ENCODE measurements at places on chromosomes 6 and 20.

DNA sequence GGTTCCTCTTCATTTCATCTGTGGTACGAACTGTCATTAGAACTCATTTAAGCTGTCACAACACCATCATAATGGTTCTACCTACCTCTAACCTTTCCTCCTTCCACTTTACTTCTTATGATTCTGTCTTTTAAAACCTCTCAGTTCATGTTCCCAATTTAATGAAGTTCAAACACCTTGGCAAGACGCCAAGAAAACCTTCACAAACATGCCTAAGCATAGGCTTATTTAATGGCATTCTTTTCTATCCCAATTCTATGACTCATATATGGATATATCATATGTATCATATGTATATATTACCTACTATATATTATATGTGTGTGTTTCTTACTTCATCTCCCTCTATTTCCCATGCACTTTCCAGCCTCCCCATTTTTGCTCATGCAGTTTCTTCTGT, 283.4 kb upstream of the TBX18 start:
- no peak for DNase-seq

GRCh38 chr20:15843777-15844176, 729.5 kb downstream of the KIF16B start:
- no peak for DNase-seq

GRCh38 chr6:133774356-133774755, 114.6 kb upstream of the TCF21 start:
- no peak for DNase-seq

DNA sequence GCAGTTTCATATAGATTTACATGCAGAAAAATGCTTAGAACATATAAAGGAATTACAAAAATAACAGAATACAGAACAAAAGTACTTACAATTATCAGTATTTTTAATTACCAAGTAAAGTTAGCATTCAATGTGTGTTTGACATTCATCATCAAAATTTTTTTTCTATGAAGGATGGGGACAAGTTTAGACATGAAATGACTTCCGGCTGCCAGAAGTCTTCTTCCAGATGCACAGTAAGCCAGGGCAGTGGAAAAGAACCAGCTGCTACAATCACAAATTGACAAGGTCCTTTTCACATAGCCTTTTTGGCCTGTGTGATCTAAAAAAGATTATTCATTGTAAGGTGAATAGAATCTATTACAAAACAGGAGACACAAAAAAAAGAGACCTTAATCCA, 73.8 kb downstream of the HUS1B start:
- no peak for DNase-seq

DNA sequence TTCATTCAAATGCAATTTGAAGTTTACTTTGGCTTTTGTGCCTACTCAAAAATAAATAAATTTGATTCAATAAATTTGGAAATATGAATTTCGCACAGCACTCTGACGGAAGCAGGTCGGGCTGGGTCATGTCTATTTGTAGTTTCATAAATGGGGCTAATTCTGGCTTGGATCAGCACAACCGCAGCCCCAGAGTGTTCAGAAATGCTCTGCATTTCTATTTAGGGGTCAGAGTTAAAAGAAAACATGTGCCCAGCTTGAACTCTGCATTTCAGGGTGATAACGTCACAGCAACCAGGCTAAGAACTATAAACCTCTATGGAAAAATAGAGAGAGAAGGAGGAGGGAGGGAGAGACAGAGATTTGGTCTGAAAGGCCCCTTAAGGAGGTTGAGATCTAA, 480.9 kb upstream of the NOX3 start:
- DNase-seq, result no peak

- no peak for DNase-seq
Observed at GRCh38 chr6:138795809-138796603, at the start of gene ECT2L. TSS of gene ECT2L (plus strand) at chr6:138796087. CDS start at chr6:138813275, 17,188 bp downstream.

DNA sequence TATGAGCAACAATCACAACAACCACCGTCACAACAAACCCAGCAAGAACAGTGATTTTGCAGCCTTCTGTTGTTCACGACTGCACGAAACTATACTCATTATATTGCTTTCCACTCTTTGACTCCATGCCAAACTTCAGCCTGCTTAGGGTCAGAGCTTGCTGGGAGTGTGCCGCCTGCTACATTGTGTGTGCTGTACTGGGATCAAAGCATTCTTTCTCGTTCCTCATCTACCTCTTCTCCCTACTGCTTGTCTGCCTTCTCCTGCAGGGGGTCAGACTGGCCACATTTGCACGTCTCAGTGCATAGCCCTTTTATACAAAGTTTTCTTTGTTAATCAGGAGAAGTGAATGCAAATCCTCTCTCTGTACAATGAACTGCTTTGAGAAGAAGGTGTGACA, 401.6 kb upstream of the CITED2 start:
- DNase-seq, result no peak

DNA sequence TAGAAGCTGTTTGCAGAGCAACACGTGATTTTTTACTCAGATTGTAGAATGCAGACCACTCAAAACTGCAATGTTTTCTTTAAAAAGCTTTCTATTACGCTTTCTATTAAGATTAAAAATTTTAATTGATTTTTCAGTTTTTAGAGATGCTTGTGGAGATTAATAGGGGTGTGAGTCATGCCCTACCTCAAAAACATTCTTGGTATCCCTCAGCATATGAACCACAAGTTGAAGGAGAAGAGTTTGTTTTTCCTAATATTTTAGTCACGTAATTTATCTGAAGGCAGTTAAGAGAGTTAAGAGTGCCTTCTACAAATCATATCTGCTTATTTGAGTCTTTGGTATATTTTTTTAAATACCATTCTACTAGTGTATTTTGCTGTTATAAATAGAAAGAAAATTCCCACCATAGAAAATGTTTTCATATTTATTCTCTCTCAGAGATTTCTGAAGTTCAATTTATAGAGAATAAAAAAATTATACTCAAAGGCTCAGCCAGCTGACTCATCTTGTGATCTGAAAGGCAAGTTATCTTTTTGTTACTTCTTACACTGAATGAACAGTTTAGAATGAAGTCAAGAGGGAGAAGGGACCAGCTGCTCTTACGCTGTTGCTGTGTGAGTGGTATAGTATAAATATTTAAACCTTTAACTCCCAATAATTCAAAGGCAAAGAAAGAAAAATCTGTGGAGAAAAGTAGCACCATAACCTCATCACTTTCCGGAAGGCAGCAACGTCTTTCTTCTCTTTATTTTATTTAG, 7.6 kb downstream of the RIPOR2 start:
- no peak for DNase-seq

All from KG1 (cell line).